Activated naive CD8-positive, alpha-beta T cell treated with anti-CD3 and anti-CD28 coated beads for 36 hours (primary cell): ENCODE measurements at places on chromosomes 1 and 21.

- DNase-seq: no peak
These were observed 104.7 kb upstream of the KIAA0040 start for GRCh38 chr1:175297291-175297690.

DNA sequence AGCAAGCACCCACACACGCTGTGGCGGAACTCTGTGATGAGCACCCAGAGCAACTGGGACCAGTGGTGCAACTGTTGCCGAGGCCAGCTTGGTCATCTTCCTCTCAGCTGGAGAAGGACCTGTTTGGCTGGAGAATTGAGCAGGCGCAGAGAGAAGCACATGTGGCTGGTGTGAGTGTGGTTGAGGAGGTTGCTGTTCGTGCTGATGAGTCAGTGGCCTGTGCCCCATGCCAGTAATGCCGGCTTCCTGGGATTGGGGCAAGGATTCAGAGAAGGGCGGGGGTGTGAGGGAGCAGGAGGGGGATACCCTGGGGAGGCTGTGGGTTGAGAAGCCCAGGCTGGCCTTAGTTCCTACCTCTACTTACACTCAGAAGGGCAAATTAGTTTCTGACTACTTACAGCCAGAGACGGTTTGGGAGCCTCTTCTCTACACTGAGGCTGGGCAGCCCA, 57.5 kb upstream of the EPS8L3 start:
- DNase-seq: peak; percentile 30

GRCh38 chr1:200182701-200183100, 155.2 kb downstream of the NR5A2 start:
- no peak for DNase-seq

GRCh38 chr1:147080671-147081394, 91.4 kb downstream of the PRKAB2 start:
- DNase-seq: no peak

DNA sequence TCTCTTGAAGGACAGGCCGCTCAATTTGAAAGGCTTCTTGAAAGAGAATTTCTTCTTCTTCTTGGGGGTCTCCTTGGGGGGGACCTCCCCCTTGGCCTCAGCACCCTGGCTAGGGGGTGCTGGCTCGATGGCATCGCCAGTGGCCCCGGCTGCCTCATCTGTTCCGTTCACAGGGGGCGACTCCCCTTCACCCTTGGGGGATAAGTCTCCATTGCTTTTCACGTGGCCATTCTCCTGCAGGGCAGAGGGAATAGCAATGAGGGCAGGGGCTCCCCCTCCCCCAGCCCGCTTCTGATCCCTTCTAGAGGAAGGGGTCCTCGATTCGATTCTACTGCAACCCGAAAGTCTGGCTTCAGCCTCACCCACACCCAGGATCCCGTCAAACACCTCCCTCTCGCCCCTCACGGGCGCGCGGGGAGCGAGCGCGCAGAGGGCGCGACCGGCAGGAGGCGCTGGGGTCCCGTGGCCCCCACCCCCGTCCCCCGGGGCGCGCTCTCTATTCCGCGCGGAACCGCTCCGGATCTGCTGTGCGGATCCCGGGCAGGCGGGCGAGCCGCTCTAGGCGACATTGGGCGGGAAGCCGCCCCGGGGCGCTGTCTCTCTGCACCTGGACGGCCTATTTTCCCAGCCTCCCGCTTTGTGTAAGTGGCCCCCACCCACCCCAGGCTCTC, 1.0 kb downstream of the MARCKSL1 start:
- peak; percentile 66 for DNase-seq

DNA sequence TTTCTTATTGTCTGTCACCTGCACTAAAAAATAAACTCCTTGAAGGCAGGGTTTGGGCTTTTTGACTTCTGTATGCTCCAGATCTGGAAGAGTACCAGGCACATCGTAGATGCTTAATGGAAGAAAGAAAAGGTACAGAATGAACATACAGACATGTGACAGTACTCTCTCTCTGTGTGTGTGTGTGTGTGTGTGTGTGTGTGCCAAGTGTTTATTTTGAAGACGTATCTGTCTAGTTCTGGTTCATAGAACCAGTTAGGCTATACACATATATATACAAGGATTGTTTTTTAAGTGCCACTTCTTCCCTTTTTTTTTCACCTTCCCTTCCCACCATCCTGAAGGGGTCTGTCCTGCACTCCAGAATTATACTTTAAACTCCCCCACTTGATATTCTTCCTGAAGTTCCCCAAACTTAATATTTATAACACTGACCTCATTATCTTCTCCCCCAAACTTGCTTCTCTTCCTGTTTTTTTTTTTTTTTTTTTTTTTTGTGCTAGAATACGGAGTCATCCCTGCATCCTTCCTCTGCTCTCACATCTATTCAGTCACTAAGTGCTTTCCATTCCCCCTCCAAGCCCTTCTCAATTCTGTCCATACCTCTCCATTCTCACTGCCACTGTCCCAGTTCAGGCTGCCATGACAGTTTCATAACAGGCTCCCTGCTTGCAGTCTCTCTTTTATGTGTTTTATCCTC, 5.4 kb upstream of the KCNA3 start:
- DNase-seq: no peak

DNA sequence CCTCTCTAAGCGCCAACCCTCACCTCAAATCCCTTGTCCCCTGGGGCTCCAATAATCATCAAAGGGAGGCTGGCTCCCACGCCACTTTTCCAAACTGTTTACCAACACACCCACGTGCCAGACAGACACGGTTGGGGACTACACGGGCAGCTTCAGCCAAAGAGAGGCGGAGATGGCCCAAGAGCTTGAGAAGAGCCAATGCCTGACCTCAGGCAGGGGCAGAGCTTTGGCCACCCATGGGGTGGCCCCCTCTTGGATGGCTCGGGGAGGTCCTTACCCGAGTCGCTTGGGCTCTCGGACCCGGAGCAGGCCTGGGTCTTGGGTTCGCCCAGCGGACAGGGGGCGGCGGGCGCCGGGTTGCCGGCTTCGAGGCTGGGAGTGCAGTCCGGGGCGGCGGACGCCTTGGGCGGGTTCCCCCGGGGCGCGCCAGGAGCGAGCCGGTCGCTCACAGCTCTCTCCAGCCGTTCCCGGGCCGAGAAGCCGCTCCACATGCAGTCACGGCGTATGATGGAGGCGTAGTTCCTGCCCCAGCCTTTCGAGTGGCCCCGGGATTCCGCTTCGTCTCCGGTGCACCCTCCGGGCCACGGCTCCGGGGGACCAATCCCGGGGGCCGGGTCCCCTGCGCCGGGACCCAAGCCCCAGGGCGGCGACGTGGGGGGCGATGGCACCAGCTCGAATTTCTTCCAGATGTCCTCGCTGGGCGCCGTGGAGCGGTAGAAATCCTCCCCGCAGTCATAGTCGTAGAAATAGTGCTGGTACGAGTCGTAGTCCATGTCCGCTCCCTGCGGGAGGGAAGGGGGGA, 854 bp downstream of the MYCL start:
- DNase-seq: no peak

- no peak for DNase-seq
These were observed 94.3 kb downstream of the DIRAS3 start for GRCh38 chr1:67956116-67956515.

DNA sequence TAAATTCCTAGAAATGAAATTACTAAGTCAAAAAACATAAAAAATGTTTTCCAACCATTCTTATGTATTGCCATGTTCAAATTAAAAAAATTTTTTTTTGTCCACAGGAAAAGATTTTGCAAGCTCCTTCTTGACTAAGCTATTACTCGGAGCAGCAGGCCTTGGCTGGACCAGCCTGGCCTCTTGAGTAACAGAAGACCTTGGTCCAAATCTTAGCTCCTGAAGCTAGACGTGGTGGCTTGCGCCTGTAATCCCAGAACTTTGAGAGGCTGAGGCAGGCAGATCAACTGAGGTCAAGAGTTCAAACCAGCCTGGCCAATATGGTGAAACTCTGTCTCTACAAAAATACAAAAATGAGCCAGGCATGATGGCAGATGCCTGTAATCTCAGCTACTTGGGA, 77.6 kb downstream of the CLSTN1 start:
- no peak for DNase-seq

- DNase-seq: peak; percentile 10
These were observed 127.8 kb downstream of the GABPA start for GRCh38 chr21:25862596-25862995.

- no peak for DNase-seq
These were observed 15.6 kb downstream of the EVA1C start for GRCh38 chr21:32427958-32428623.

GRCh38 chr1:112599477-112599876, 19.5 kb downstream of the ST7L start:
- no peak for DNase-seq

GRCh38 chr1:92969517-92969916, 8.3 kb upstream of the DIPK1A start:
- DNase-seq: no peak

DNA sequence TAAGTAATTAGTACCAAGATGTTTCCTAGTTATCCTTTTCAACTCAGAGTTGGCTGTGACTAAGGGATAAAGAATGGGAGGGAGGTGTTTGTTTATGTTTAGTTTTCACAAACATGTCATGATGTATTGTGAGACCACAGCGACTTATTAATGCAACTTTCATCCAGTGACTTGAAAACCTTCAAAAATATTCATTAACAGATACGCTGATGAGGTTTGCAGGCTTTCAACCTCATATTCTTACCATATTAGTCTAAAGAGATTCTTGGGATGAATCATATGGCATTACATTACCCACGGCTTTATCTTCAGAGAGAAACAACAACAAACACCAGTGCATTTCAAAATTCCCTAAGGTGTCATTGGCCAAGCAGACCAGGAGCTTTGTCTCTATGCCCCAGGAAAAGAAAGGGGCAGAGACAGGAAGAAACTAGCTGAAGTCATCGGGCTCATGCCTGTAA, 36.4 kb downstream of the PALMD start:
- no peak for DNase-seq

DNA sequence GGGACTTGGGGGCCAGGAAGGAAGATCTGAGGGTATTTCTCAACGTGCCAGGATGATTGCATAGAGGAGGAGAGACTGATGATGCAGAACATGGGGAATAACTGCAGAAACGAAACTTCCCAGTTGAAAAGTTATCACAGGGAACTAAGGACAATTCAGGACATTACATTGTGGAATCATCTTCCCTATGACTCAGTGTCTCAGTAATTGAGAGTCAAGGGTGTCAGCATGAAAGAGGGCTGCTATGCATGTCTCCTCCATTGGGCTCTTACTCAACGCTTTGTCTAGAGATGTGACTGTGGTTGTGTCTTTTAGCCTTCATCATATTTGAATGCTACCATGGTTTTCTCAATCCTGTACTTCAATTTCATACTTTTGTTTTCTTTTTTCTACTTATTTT, 48.9 kb upstream of the PTGFR start:
- DNase-seq: no peak

DNA sequence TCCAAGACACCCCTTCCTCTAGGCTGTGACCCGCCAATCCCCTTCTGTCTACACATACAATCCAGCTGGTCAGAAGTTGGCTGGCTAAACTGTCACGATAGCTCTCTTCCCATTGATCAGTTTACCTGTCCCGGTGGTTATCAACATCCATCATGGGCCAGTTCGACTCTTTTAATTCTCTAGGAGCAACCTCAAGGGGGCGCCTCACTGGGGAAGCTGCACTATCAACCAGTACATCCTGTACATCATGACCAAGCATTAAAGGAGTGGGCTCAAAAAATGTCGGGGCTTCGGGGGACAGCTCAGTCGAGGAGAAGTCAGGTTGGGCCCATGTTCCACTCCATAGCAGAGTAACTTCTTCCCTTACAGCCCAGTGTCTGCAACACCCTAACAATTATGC, 53.2 kb upstream of the B3GALNT2 start:
- DNase-seq: no peak

DNA sequence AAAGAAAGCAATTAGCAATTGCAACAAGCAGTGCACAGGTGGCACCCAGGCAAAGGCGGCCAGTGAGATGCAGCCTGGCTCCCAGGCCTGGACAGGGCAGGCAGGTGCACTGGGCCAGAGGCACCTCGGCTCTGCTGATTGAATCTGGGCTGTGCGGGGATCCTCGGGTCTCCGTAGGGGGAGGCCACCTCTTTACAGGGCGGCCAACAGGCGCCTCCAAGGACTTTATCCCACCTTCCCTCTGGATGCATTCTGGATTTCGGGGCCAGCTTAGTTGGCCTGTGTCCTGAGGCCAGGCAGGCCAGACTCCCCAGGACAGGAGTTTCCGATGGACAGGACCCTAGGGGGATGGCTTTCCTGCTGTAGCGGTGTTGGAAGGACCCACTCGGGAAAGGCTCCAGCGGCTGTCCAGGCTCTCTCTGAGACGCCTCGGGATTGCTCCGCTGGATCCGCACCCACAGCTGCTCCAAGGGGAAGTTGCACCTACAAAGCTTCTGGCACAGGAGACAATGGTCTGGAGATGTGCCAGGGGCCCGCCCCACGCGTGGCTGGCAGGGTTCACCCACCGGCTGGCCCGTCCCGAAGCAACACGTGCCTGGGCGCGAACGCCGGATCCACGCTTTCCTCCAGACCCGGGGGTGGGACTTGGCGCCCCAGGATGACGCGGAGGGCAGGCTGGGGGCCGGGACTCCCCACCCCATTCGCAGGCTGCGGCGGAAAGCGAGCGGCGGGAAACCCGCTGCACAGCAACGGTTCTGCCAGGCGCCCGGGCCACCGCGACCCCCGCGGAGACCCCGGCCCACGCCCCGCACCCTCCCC, 810 bp downstream of the SLC19A1 start:
- peak; percentile 87 for DNase-seq

DNA sequence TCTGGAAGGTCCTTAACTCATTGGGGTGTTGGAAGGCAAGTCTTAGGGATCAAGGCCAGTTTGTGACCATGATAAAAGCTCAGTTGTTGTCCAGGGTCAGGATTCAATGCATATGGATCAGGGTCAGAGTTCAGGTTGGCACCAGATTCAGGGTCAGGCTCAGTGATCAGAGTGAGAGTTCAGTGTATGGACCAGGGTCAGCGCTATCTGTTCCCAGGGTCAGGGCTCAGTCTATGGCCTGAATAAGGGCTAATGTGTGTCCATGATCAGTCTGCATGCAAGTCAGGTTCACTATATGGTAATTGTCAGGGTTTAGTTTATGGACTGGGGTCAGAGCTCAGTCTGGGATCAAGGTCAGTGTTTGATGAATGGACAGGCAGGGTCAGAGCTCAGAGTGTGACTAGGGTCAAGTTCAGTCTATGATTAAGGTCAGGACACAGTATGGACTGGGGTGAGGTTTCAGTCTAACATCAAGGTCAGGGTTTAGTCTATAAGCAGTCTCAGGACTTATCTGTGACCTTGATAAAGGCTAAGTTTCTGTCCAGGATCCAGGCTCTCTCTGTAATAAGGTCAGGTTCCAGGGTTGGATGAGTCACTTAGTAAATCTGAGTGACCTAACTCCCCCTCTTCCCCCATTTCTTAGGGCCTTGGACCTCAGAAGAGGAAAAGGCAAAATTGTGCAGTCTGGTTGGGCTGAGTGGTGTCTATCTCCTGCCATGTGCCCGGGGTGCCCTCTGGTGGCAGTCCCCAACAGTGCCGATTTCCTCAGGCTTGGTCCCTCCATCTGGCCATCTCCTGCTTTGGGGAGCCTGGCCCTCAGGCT, 23.8 kb downstream of the KNCN start:
- DNase-seq: peak; percentile 74

- no peak for DNase-seq
These were observed 98.0 kb upstream of the CDC42BPA start for GRCh38 chr1:227416156-227416830.
